Hypothalamus (tissue), 51 donors: ENCODE measurements at places on chromosomes 3 and 15.

DNA sequence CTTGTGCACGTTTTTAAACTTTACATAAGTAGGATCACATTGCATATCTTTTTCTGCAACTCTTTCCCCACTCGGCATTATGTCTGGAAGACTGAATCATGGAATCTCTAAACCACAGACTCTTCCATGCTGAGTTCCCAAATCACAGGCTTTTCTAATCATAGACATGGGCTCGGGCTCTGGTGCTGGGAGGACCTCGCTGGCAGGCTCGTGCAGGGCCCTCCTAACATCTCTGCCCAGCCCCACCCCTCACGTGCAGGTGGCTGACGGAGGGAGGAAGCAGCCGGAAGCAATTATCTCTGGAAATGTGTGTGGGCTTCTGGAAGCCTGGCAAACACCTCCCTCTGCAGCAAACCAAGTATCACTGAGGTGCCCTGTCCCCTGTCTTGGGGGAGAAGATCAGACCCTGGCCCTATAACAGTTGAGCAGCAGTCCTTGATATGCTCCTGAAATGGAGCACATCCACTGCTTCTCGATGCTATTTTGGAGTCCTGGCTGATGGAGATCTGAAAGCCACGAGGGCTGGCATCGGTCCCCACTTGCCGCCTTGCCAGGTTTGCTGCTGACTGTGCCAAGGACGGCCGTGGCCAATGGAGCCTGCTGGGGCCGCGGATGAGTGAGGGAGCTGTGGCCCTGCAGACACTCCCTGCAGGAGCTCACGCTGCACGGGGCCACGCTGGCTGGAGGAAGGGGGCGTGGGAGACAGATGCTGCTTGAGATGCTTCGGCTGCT is 4.4 kb upstream of the IQSEC1 start:
- no peak for DNase-seq

- DNase-seq: no peak
Observed at GRCh38 chr3:128710816-128711433, 15.1 kb upstream of the RAB7A start.

GRCh38 chr15:76998663-76999285 is 3.8 kb downstream of the PSTPIP1 start:
- DNase-seq: no peak

- DNase-seq: no peak
Observed at GRCh38 chr3:1775321-1775720, 323.3 kb upstream of the CNTN4 start.

GRCh38 chr15:90706394-90707327 is 10.5 kb upstream of the BLM start:
- no peak for DNase-seq

DNA sequence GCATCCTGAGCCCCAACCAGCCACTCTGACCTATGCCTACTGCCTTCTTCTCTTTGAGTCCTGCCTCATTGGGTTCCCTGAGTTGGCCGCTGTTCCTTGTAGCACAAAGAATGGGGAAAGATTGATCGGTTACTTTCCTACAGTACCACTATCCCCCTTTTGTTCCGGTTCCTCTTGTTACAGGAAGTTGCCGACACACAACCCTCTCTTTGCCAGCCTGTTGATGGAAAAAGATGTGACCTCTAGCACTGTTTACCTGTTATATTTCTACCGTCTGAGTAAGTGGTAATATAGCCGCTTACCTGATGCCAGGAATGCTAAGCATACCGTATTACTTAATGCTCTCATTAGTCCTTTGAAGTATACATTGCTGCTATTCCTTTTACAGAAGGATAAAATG is 9.7 kb upstream of the AHSG start:
- DNase-seq: no peak

- no peak for DNase-seq
Observed at GRCh38 chr3:156787001-156787400, 39.2 kb upstream of the LEKR1 start.

DNA sequence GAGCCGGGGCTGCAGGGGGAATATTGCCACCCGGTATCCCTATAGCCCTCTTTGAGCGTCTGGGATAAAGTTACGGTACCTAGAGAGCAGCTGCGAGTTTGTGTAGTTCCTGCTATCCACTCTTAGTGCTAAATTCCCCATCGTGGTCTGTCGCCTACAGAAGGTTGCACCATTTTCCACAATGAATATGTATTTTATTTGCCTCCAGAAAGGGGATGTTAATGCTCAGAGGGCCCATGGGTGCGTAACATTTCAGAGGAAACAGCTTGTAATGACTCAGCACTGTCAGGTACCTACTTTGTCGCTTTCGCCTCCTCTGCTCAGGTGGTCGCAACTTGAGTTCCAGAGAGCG is 1.1 kb downstream of the SLCO3A1 start:
- no peak for DNase-seq

- DNase-seq: no peak
Observed at GRCh38 chr3:168338161-168338560, 242.4 kb upstream of the GOLIM4 start.

DNA sequence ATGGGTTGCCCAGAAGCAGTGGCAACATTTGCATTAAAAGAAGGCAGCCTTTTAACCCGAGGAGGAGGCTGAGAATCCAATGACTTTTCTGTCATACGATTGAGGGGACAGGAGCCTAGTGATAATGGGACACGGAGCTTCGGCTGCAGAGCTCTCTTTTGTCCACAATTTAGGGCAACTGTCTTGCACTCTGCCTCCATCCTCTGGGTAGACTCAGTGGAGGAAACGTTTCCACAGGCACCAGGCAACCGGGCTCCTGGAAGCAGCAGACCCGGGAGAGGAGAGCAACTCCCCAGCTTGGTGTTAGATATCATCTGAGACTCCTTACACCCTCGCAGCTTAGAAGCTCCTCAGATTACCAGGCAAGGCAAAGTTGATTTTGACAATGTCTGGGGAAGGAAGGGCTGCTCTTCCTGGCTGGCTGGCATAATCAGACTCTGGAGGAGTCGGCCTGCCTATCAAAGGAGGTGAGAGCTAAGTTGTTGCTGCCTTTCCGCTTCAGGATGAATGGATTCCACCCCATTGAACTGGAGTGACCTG is 43.5 kb upstream of the RNU6-1 start:
- DNase-seq: no peak

DNA sequence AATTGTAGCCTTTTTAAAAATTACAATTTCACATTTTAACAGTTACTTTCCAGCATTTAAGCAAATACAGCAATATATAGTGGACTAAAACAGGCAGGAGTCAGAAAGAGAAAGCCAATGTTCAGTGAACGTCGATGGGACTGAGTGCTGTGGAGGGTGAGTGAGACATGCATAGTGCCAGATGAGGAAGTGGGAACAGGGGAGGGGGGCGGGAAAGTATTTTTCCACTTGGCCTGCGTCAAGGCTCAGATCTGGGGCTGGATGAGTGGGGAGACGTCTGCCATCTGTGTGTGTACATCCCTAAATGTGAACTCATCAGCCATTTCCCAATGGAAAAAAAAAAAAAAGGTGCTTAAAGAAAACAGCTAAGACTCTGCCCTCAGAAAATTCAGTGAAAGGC is 19.2 kb upstream of the RAD18 start:
- no peak for DNase-seq

DNA sequence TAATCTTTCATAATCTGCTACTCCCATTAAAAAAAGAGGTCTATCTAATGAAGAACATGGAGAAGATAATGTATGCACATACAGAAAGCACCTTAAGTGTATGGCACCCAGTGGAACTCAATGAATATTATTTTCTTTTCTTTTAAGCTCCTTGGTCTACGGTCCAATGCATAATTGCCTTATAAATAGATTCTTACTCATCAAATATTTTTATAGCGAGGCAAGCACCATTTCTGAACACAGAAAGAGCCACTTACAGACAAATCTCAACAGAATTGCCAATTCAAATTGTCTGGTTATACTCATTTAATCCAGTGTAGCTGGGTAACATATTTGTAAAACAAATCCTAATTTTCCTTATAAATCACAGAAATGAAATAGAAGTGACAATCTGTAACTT is 6.3 kb downstream of the PDZRN3 start:
- DNase-seq: no peak

- DNase-seq: no peak
Observed at GRCh38 chr3:181134873-181135272, 145.3 kb upstream of the DNAJC19 start.
